ENCODE measurements at places on chromosomes 2 and 18. TPM values are rescaled to one million over a fixed set of nuclear protein-coding genes. Genes with fewer than 3 reads are reported as not detected.

CCDC150 gene
- total RNA-seq: 13.8 TPM

NCKAP5 gene
- total RNA-seq: not detected

COL4A4 gene
- total RNA-seq: not detected

GRCh38 chr18:67108894-67109293, 407.6 kb downstream of the DSEL start:
- H3K4me3 ChIP-seq: no peak overlapping the region
- no peak overlapping the region for H3K27ac ChIP-seq
- peaks cover under 1% of the 10 kb centered on the region for H3K27me3 ChIP-seq

DNA sequence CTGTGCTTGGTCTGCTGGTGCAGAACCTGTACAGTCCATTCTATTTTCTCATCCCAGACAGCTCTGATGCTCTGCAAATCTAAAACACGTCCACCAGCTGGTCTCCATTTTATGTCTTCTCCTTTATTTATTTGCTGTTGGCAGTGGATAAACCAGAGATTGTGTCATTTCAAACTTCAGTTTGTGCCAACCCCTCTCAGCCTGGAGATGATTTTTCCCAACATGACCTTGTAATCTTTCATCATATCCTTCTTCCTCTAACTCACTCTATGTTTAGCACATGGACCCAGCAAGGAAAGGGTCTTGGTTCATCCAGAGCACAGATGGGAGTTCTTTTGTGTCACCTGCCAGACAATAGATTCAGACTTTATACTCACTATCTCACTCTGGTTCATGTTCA, 273.2 kb downstream of the MTX2 start:
- no peaks in the 10 kb centered on the region for H3K36me3 ChIP-seq
- H3K4me1 ChIP-seq: no peaks in the 10 kb centered on the region
- no peak for DNase-seq
- peaks cover 13% of the 10 kb centered on the region for H3K27me3 ChIP-seq
- no peak overlapping the region for H3K4me3 ChIP-seq

DNA sequence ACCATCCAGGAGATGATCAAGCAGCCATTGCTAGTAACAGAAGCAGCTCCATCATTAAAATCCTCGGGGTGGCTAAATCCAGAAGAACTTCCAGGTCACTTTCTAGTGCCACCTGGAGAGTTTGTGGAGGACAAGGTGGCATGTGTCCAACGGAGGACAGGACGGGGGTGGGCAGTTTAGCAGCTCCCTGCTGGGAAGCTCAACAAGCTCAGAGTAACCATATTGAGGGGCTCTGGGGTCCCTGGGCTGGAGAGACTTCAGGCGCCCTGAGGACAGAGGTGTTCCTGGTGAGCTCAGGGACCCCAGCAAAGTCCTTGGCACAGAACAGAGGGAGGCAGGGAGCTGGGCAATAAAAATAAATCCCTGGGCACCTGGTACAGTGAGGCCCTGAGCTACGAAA, 140.0 kb upstream of the FHL2 start:
- H3K36me3 ChIP-seq: no peaks in the 10 kb centered on the region
- H3K27ac ChIP-seq: no peak overlapping the region
- H3K27me3 ChIP-seq: no peaks in the 10 kb centered on the region
- DNase-seq: no peak
- H3K4me1 ChIP-seq: no peaks in the 10 kb centered on the region

- H3K27me3 ChIP-seq: peaks cover 42% of the 10 kb centered on the region
- H3K4me3 ChIP-seq: no peak overlapping the region
- no peaks in the 10 kb centered on the region for H3K36me3 ChIP-seq
- DNase-seq: no peak
- no peaks in the 10 kb centered on the region for H3K4me1 ChIP-seq
Measured at GRCh38 chr2:13014783-13015182, 298.0 kb downstream of the TRIB2 start.
